Globus pallidus (tissue), 1 donor: ENCODE measurements at places on chromosomes 2 and 18.
A peak's percentile ranks its signal among the peaks of the same experiment; 100 is the strongest.

DNA sequence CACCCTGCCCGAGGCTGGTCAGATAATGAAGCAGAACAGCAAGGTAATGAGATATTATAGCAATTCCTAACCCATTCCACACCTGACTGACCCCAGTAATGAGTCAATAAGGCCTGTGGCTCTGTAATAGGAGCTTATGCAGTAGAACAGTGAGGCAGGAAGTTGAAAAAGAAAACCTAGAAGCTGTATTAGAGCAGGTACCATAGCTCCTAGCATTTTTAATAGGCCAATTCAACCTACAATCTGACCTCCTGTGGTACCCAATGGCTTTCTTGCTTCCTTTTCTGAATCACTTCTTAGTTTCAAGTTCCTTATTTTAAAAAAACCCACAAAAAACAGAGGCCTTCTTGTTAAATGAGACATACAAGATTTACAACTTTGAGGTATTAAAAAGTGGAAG, 43.6 kb upstream of the MAP2 start:
- peak; percentile 14 for DNase-seq

DNA sequence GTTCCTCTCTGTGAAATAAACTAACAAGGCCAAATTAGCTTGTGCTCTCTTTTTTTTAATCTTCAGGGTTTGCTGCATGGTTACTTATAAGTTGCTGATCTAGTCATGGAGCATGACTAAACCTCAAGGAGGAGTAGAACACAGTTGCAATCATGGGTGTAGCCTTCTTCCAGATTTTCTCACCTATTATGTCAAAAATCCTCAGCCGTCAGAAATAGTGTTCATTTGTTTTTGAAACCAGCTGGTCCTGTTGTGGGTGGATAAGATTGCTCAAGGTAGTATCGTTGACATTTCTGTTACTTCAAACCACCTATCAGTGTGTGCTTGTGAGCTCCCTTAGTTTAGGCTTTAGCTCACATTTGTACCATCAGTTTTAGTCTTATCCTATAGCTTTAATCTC, 11.2 kb downstream of the RELCH start:
- DNase-seq = no peak

GRCh38 chr2:240030379-240031094, at the start of gene OR6B2:
TSS of gene OR6B2 (minus strand) at chr2:240030429. CDS start at chr2:240030429, 0 bp downstream.
- DNase-seq = no peak

DNA sequence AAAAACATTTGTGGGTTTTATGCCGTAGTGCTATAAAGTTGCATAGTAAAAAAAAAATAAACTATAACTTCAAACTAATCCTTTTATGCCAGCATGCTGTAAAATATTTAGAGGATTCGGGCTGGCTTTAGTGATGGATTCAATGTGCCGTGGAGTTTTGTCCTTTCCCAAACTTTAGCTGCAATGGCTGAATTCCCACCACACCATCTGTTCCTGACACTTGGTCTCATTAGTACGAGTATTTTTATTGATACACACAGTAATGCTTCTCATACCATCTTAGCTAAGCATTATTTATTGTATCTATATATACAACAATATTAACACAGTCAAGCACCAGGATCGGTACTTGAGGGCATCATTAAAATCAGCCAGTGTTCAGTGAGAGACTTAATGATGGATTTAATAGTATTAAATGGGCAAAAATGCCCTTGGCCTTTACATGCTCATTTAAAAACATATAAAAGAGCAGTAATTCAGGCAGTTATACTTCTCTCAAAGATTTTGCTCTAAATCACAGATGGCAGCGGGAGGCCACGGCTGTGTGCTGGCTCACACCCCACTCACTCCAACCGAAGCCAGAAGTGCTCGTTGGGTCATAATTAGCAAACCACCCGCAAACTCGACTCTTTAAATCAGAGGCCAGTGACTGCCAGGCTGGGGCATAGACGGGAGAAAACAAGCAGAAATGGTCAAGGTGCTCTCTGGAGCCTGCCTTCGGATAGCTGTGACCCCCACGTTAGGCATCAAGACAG, 297.0 kb upstream of the REV1 start:
- no peak for DNase-seq
